ENCODE measurements at places on chromosomes 16 and 17.

DNA sequence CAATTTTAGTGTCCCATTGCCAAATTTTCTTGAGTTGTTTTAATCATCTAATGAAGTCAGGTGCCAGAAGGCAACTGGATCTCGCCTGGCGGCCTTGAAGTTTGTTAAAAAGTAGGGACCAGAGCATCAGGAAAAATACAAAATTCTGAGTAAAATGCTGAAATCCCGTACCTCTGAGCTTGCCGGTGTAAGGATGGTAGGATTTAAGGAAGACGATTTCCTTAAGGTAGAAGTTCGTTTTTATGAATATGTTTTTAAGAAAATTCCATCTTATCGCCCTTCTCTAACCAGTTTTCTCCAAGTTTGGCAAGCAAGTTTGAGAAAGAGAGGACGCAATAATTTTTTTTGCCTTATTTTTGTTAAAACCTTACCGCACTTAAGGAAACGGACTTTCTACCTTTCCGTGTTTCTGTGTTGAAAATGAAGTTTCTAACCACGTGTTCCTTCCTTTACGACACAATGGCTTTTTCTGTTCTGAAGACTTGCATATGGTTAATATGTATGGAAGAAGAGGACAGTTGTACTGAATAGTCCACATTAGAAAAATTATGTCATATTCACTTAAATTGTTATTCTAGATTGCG, 748 bp downstream of the ATF7IP2 start:
- peak; percentile 9 for DNase-seq

DNA sequence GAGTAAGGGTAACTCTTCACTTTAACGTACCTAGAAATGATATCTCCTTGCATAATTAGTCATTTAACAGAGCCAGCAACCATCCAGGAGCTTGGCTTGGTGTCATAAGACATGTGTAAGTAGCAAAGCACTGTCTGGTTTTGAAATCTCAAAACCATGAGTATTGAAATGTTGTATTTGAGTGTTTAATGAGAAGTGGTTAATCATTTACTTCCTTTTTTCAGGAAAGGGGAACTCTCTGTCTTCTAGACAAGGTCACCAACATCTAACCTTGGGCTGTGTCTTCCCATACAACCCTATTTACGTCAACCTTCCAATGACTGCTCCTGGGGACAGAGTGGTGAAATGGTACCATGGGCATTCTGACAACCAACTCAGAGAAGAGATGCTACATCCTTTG, 27.1 kb downstream of the PMP22 start:
- DNase-seq = peak; percentile 66

DNA sequence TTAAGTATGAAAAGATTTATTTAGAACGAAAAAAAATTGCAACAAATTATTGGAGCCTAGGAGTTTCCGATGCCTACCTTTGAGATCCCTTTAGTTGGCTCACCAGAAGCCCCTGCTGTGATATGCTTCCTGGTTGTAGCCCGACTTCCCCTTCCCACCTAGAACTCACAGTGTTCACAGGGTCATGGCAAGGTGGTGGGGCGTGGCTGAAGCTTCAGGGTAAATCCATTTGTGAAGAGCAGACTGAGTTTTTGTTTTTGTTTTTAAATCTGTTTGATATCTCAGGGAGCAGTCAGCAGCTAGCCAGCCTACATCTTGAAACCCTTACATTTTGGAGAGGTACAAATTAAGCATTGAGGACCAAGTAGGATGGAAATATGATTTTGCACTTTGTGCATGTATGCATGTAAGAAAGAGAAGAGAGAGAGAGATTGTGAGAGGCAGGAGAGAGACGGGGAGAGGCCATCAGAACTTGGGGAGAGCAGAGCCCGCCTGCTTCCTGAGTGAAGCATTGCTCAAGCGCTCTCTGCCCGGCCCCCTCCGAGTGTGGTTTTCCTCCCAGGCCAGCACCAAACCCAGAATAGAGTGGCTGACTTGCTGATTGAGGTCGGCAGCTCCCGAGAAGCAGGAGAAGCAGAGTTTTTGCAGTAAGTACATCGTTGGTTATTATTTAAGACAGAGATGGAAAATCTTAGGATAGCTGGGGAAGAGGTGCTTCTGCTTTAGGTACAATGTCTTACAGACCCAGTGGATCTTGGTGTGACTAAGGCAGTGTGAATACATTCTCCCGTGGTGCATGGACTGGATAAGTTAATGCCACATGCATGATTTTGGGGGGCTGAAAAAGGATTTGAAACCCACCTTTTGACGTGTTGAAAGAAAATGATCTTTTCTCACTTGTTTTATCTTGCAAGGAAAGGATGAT, 64.2 kb downstream of the SPECC1 start:
- DNase-seq = peak; percentile 82

DNA sequence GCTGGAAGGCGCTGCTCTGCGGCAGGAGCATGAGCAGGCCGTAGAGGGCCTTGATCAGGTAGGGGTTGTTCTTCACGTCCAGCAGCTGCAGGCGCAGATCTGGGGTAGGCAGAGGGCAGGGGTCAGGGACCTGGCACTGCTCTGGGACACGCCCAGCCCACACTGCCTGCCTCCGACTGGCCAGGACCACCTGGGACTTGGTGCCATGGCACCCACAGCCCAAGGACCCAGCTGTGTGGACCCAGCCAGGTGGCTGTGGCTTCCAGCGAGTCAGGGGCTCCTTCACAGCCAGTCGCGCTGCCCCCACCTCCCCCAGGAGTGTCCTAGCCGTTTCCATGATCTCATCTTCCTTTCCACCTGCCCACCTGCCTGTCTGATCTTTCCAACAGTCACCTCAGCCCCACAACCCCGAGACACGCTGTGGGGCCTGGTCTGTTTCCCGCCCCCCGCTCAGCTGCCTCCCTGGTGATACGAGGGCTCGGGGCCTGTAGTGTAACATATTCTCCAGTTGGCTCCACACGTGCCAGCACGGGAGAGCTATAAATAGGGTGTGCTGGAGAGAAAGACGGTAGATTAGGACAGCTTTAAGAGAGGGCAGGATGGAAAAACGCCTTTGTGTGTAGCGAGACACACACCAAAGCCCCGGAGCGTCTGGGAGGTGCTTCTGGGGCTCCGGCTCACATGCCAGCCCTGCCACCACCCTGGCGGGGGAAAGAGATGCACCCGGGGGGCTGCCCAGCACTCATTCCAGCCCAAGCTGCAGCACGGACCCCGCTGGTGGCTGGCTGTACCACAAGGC, 7.2 kb upstream of the MTSS2 start:
- DNase-seq = no peak

- DNase-seq = no peak
Measured at GRCh38 chr17:50043290-50044148, 12.4 kb upstream of the ITGA3 start.

DNA sequence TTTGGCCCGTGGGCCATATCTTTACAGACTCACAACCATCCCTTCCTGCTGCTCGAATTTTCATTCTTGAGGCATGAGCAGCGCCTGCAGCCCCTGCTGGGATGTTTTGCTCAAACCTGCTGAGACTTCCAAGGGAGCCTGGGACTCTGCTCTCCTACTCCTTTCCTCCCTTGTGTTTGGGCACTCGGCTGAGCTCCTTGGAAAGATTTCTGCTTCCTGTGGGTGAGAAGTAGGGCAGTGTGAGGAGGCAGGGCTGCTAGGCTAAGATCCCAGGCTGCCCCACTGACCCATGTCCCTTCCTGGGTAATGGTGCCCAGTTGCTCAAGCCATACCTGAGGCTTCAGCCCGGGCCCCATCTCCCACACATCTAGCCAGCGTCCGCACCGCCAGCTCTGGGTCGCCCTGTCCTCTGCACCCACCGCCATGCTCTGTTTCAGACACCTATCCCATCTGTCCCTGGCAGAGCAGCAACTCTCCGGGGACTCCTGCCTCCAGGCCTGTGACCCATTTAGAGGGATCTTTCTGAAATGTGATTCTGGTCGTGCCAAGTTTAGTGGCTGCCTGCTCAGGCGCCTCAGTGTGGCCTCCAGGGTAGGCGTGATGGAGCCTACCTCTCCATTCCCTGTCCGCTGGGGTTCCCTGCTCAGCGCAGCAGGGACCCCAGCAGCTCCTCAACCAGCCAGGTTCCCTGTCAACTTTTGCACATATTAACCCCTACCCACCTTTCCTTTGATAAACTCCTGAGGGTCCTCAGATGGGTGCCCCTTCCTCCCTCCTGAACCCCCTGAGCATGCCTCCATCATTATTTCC, 190.1 kb downstream of the CCDC182 start:
- DNase-seq = no peak

- DNase-seq = no peak
Measured at GRCh38 chr16:71895679-71896365, 491 bp downstream of the IST1 start.

DNA sequence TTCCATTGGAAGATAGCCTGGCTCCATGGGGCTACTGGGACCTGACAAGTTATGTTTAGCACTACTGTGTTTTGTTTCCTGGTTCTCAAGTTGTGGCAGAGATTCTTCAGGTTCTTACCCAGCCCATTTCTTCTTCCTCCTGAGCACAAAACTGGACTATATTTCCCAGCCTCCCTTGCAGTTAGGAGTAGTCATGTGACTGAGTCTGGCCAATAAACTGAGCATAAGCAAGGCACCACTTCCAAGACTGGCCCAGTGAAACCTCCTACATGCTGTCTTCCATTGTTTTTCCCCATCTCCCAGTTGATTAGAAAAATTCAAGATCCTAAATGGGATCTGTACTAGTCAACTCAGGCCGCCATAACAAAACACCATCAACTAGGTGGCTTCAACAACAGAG, 28.2 kb upstream of the RBBP6 start:
- DNase-seq = no peak

DNA sequence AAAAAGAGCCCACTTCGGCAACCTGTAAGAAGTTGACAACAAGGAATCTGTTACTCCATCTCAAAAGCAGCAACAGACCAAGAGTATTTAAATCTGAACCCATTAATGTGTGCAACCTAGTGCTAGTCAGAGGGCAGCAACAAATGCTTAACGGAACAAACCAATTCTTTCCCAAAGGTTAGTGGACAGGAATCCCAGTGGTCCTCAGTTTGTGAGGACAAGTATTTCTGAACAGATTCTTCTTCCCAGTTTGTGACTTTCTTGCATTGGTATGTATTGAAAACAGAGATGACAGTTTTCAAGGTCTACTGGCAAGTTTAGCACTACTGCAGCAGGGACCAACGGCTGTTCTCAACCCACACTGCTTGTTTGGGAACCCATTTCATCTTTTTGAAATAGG, 2.9 kb downstream of the RPL26 start:
- DNase-seq = no peak

GRCh38 chr17:78583091-78583490, 5.9 kb upstream of the DNAH17 start:
- DNase-seq = no peak

DNA sequence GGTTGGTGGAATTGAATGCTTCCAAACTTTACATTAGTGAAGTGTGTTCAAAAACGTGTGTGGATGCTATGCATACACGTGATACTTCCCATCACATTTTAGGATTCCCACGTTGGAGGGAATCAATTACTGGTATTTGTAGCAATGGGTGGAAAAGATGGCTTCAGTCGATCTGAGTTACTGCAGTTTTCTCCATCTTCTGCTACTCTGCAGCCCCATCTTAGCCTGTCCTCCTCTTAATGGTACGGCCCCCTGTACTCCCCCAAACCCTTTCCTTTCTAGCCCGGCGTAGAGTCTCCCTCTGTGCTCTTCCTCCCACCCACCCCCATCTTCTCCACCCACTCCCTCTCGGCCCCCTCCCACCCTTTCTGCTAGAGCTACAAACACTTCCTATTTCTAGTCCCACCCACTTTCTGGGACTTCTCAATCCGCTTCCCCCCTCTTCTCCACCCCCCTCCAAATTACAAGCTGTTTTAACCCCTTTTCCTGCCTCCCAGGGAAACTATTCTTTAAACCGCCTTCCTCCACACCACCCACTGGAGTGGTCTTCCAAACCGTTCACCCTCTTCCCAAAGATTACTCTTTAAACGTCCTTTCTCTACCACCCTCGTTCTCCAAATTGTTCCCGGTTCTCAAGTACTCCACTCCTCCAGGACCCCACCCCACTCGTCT, 1.1 kb downstream of the CHTF8 start:
- peak; percentile 35 for DNase-seq

- DNase-seq = no peak
Measured at GRCh38 chr17:58632324-58633314, 59.2 kb downstream of the TEX14 start.

DNA sequence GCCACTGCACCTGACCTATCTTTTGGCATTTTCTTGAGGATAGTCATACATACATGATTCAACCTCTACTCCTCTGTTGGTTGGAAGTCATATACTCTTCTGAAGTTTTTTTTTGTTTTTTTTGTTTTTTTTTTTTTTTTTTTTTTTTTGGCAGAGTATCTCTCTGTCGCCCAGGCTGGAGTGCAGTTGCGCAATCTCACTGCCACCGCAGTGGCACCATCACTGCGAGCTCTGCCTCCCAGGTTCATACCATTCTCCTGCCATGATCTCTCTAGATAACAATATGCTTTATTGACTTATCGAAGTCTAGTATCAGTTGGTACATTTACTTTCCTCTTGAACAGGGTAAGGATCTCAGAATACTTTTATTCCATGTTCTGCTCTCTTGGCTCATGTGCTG, 224.2 kb upstream of the WSCD1 start:
- DNase-seq = no peak

GRCh38 chr16:83717308-83717707, 90.5 kb upstream of the HSBP1 start:
- no peak for DNase-seq

GRCh38 chr17:36975922-36976515, 27.3 kb downstream of the AATF start:
- DNase-seq = no peak

DNA sequence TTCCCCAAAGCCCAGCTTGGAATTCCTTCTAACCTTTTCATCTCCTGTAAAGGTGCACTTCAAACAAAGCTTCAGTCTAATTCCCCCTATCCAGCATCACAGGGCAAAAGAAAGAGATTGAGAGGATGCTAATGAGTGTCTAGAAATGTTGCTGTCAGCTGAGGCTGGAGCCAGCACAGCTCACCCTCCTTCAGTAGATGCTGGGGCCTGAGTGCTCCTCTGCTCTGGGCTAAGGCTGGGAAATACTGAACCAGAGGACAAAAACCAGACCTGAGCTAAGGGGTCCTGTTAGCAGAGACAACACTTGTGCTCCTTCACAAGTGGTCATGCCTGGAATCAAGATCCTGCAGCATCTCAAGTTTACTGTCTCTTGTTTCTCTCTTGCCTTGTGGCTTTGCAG, 85.0 kb downstream of the CHD9NB start:
- no peak for DNase-seq
